ENCODE measurements at places on chromosomes 4 and X.

DNA sequence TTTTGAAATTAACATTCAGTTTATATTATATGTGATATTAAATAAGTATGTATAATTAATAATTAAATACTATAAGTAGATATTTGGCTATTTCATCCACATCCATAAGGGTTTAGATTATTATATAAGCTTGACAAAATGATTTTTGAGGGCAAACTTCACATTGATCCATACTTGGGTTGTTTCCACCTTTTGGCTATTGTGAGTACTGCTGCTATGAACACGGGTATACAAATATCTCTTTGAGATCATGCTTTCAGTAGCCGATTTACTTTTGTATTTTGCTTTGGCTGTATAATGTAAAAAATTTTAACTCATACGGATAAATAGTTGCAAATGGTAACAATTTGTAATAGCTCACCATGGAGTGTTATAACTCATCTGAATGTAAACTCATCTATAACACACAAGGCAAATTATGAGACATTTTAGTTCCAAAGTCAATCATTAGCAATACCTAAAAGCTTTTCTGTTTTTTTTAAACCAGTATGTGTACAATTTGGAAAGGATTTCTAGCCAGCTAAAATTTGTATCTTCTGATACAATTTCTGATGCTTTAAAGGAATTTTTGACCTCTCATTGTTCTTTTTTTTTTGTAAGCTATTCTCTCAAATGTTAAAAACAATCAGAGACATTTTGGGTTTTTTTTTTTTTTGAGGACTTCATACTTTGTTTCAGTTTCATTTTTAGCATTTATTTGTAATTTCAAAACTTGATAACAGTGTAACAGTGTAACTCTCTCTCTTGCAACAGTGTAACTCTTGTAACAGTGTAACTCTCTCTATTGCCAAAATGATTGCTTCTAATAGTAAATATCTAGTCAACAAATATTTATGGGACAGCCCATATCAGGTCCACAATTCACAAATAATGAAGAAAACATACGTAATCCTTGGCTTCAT, 51.8 kb upstream of the ARX start:
- no peak for DNase-seq

DNA sequence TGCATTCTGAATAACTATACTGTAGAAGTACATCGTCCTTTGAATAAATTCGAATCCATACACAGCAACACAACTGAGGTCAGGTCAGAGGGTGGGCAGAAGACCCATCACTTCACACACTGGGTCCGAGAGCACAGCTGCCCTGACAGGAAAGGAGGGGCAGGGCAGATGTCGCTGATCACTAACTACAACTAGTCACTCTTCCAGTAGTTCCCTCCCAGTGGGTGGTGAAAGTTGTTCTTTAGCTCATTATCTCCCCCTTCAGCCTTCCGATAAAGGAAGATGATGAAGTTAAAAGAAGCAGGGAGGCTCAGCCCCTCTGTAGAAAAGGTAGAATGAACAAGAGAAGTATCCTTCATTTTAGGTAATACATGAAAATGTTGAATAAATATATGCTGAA, 278.9 kb downstream of the INPP4B start:
- no peak for DNase-seq

DNA sequence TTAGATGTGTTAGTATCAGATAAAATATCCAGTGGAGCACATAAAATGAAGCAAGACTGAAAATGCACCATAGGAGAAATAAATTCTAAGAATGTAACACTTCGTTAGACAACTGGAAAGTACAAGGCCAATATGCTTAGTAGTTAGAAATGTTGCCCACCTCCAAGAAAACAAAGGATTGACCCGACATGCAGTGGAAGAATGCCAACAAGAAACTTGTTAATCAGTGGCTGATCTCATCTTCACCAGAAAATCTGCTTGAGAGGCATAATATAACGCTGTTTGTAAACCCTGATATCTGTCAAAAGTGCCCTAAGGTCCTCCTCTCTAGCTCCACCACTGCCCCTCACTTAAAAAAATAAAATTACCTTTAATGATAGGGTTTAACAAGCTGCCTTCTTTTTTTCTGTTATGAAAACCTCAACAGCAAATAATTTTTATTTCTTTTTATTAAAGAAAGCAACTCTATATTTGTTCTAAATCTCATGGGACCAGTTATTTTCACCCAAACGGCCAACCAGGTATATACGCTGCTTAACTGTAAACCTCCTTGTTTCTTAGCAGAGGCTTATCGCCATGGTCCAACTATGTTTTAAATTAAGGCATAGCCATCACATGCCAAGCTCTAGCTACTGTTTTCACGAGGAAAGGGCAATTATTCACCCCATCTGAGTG, 1.8 kb downstream of the RASGEF1B start:
- DNase-seq, result no peak

DNA sequence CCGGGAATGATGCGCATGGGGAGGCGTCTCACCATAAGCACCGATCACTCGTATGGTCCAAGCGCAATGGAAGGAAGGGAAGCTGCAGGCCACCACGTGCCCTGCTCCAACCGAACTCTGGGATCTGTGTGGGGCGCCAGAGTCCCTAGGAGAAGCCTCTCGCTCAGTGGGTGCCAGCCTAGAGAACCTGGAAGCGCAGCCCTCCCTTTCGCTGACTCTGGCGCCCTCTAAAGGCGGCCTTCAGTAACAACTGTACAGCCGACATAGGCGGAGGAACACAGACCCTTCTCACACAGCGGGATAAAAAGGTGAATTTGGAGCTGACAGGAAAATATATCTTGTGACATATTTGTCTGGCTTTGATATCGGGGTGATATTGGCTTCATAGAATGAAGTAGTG, 76.0 kb downstream of the INTS6L start:
- DNase-seq, result no peak

DNA sequence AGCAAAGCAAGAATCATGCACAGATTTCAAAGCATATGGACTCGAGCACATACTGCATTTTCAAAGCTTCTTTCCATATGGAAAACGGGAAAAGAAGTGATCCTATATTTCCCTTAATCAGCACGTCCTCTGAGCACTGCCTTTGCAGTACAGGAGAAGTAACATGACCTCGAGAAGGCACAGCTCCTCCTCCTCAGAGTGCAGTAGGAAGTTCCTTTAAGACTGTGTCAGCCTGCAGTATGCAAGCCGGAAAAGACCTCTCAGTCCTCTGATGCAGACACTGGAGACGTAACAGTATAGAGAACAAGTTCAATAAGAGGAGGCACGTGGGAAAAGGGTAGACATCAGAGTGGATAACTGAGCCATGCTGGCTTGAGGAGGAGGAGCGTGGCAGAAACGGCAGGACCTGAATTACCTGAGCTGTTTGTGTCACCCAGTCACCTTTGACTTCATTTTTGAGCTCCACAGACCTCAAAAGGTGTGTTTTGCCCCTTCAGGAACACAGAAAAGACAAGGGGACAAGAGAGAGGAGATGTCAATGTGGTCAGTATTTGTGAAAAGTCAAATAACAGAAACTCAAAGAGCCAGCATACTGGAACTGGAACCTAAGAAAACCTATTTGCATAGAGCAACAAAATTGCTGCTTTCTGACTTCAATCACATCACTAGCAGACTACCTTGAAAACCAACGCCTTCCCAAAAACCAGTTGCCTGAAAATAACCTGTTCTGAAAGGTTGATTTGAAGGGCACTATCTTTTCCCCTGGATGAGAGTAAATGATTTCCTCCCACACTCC, 20.8 kb downstream of the IRF2 start:
- DNase-seq, result no peak

GRCh38 chrX:42755815-42756214, 22.1 kb downstream of the PPP1R2C start:
- DNase-seq, result no peak

GRCh38 chrX:101973066-101973465, 41.2 kb upstream of the ZMAT1 start:
- DNase-seq, result no peak

GRCh38 chr4:122899682-122900081, 22.7 kb downstream of the NUDT6 start:
- no peak for DNase-seq

GRCh38 chr4:157014621-157015591, 43.3 kb upstream of the PDGFC start:
- DNase-seq, result no peak

DNA sequence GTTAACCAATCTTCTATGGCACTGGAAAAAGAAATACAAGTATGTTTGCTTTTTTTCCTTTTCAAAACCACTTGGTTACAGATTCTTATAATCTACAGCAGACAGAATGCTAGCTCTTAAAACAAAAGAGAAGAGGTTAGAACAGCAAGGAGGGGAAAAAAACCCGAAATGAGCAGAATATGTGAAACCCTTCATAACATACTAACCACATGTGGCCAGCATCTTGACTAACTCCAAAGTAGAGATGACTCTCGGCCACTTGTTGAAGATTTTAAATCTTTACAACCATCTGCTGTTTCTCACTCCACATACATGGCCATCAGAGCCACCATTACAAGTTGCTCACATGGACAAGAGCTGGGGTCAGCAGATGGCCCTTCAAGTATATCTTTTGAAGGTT, 100.3 kb downstream of the PAPSS1 start:
- DNase-seq, result no peak

DNA sequence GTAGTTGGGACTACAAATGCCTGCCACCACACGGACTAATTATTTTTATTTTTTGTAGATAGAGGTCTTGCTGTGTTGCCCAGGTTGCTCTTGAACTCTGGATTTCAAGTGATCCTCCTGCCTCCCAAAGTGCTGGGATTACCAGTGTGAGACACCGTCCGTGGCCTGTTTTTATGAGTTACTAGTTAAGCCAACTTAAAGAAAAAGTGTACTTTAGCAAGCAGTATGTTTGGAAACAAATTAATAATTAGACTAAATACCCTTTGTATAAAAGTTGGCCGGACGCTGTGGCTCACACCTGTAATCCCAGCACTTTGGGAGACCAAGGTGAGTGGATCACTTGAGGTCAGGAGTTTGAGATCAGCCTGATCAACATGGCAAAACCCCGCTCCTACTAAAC, 14.2 kb upstream of the PTPN13 start:
- DNase-seq, result no peak

- no peak for DNase-seq
These were observed 121.7 kb downstream of the RASGEF1B start for GRCh38 chr4:81350040-81350439.

GRCh38 chr4:53601251-53601764, 10.0 kb upstream of the LNX1 start:
- no peak for DNase-seq

- DNase-seq, result no peak
These were observed 17.3 kb downstream of the APLN start for GRCh38 chrX:129637217-129638109.

- DNase-seq, result no peak
These were observed 542.4 kb upstream of the FAM241A start for GRCh38 chr4:111602848-111603247.

DNA sequence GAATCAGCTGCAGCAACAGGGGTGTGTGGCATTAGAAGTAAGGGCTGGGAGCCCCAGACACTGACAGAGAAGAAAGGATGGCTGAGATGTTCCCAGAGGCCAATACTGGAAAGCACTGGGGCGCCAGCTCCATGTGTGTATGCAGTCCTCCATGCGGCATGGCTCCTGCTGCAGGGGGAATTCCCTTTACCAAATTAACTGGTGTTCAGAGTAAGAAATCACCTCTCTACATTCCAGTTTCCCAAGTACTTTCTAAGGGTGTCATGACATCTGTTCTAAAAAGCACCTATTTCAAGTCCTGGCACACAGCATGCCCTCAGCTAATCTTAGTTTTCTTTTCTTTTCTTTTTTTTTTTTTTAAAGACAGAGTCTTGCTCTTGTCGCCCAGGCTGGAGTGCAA, 98.0 kb downstream of the MAML3 start:
- no peak for DNase-seq

- no peak for DNase-seq
These were observed 43.5 kb downstream of the DCTD start for GRCh38 chr4:182873726-182874125.

DNA sequence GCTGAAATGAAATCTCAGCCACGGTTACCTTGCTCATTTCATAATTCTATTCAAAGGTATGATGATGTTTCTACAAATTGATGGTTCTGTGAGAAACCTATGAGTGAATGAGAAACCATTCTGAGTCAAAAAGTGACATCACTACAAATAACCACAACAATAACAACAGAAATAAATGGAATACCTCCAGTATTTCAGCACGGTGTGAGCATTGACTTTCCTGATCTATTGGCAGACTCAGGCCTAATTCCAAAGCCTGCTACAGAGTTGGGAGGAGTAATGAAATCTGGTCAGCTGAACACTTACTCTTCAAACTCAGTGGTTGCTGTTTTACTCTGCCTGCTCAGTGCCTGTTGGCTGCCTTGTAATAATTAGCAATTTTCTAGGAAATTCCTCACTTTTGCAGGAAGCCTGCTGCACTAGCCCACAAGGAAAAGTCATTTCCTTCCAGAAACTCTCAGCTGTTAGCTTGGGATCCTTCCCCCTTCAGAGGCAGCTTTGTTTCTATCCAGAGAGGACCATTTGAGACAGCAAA, 18.8 kb upstream of the SYNPO2 start:
- no peak for DNase-seq

GRCh38 chrX:42017971-42018370, 94.6 kb upstream of the CASK start:
- no peak for DNase-seq

DNA sequence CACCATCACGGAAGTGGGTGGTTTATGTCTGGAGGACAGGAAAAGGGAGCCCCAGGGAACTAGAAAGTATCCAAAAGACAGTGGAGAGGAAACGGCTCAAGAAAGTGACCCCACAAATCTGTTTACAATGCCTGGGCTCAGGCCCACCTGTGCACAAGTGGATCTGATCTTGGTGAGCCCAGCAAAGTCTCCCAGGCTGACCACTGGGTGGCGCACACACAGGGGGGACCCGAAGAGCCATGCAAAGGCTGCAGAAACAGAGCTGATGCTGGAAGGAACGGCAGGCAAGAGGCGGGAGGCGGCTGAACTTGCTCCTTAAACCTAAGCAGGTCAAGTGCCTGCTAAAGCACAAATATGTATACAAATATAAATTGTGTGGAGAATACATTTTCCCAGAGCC, 9.6 kb downstream of the HAUS7 start:
- no peak for DNase-seq

DNA sequence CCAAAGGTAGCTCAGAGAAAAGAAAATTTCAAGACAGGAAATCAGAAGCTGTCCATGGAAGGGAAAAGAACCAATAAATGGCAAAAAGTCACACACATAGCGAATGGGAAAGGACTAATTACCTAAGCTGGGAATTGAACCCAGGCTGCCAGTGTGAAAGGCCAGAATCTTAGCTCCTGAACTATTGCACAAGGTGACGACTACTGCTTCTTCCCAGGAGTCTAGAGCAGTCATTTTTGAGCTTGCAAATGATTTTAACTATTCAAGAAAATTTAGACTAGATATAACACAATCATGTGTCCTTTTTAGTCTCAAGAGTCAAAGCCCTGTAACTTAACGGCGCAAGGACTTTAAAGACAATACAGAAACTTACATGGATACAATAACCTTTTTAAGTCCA, 34.1 kb upstream of the ZNF81 start:
- DNase-seq, result no peak

- DNase-seq, result no peak
These were observed 1901.3 kb upstream of the TENM3 start for GRCh38 chr4:180341926-180342325.

Measured in cortex of kidney (tissue), 1 donor.